ENCODE measurements at places on chromosomes 1 and 21.

- DNase-seq = no peak
Observed at GRCh38 chr1:22737374-22738068, 26.9 kb downstream of the EPHB2 start.

GRCh38 chr1:246843876-246844275, 87.9 kb downstream of the AHCTF1 start:
- no peak for DNase-seq

GRCh38 chr1:221188458-221188857, 309.2 kb downstream of the HLX start:
- no peak for DNase-seq

GRCh38 chr1:182957902-182958395, 5.0 kb upstream of the SHCBP1L start:
- DNase-seq = no peak

- DNase-seq = no peak
Observed at GRCh38 chr1:248853663-248854375, 5.1 kb downstream of the ZNF692 start.

GRCh38 chr21:14520535-14520934, 25.6 kb downstream of the SAMSN1 start:
- no peak for DNase-seq

DNA sequence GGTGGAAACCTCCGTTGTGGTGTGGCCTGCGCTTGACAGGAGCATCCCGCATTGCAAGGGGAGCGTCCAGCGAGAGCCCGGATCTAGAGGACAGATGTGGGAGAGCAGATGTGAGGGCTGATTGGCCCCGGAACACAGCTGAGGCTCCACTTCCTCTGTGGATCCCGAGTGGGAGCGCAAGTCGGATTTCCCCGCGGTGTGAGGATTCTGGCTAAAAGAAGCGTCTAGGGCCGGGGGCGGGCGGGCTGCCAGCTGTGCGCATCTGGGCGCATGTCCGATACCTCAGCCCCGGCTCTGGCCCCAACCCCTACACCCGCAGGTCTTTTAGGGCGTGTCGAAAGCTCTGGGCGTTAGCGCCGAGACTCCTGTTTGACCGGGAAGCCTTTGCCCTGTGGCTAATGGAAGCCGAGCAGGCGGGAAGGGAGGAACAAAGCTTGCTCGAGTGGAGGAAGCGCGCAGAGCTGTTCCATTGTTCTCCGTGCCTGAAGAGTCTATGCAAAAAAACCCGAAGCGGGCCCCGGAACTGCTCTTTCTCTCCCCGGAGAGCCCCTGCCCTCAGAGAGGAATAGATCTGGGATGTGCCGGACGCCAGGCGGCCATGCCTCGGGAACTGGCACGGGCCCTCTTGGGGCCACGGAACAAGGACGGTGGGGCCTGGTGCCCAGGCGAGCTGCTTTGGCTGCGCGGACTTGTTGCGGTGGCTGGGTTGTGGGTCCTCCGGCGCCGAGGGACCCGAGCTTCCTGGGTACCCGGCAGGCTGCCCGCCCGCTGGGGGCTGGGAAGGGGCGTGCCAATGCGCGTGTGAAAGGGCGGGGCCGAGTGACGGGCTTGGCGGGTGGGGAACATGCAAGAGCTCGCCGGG, 111.1 kb downstream of the NAV1 start:
- DNase-seq = no peak

- DNase-seq = no peak
Observed at GRCh38 chr1:213714645-213715044, 273.1 kb upstream of the PROX1 start.

GRCh38 chr1:183291802-183292514, 105.9 kb downstream of the LAMC2 start:
- DNase-seq = no peak

DNA sequence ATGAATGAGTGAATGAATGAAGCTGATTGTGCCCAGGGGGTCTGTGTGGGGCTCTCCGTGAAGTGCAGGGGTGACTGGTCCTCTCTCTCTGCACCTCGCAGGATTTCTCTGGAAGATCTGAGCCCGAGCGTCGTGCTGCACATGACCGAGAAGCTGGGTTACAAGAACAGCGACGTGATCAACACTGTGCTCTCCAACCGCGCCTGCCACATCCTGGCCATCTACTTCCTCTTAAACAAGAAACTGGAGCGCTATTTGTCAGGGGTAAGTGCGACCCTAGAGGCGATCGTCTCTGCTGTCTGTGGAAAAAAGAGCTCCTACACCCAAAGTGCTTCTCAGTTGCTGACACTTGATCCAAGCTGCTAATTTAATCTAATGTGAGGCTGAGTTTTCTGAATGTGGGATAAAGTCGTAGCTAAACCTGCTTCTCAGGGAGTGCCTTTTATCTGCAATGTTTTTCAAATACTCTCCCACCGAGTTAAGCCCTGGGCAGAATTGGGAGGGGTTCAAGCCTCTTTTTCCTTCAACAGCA, 101.7 kb downstream of the HUNK start:
- peak; percentile 7 for DNase-seq

DNA sequence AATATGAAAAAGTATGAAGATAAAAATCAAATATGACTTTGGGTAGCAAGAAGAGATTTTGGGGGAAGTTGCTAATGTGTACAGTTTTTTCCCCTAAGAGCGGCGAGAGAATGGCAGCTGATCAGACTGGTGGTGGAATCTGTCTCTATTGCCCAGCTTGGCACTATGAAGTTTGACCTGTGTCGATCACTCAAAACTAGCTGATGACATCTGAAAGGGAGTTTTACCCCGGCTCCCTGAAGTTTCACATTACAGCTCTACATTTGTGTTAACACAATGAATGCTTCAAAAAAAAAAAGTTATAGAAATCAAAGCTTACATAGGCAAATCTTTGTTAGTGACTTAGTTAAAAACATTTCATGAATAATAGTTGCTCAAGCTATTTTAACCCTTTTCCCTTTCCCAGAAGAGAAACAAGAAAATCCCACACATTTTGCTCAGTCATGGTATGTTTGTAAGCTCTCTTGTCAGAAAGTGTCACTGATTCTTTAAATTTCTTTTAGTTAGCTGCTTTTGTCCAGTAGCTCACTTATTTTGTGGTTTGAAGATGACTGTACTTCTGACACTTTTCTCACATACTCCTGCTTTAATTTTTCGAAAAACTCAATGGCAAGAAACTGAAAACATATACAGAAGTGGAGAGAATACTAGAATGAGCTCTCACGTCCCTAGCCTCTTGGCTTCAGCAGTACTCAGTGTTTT, 41.3 kb downstream of the DYRK1A start:
- no peak for DNase-seq

DNA sequence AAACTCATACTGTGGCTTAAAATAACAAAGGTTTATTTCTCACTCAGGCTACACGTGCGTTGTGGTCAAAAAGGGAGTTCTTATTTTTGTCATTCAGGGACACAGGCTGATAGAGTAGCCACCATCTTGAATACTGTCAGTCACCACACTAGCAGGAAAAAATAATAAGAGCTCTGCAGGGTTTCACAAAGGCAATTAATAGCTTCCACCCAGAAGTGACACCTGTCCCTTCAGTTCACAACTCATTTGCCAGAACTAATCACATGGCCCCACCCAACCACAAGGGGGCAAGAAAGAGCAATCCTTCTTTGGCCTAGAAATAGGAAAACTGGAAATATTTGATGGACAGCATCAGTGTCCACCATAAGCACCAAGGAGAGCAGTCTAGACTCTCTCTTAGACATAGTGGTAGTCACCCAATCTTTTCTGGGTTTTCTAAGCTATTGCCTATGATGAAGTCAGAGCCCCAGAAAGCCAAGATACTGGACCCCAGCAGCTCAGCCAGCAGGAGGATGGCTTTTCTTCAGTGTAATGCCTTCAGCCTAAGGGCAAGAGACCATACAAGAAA, 8.2 kb downstream of the HAPLN2 start:
- DNase-seq = no peak

GRCh38 chr1:64435000-64435399, 34.9 kb upstream of the CACHD1 start:
- DNase-seq = no peak

DNA sequence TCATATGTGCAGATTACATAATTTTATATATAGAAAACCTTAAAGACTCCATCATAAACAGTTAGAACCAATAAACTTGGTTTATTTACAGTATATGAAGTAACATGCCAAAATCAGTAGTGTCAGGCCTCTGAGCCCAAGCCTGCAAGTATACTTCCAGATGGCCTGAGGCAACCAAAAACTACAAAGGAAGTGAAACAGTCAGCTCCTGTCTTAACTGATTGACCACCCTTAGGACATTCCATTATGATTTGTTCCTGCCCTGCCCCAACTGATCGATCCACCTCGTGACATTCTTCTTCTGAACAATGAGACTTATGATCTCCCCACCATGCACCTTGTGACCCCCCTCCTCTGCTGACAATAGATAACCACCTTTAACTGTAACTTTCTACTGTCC, 630.3 kb downstream of the AMY1C start:
- DNase-seq = no peak

GRCh38 chr1:39788426-39788757, 273 bp downstream of the BMP8B start:
- no peak for DNase-seq

GRCh38 chr21:46461909-46462308, 3.2 kb downstream of the DIP2A start:
- no peak for DNase-seq

- DNase-seq = no peak
Observed at GRCh38 chr1:202016811-202017748, 6.7 kb downstream of the ELF3 start.

DNA sequence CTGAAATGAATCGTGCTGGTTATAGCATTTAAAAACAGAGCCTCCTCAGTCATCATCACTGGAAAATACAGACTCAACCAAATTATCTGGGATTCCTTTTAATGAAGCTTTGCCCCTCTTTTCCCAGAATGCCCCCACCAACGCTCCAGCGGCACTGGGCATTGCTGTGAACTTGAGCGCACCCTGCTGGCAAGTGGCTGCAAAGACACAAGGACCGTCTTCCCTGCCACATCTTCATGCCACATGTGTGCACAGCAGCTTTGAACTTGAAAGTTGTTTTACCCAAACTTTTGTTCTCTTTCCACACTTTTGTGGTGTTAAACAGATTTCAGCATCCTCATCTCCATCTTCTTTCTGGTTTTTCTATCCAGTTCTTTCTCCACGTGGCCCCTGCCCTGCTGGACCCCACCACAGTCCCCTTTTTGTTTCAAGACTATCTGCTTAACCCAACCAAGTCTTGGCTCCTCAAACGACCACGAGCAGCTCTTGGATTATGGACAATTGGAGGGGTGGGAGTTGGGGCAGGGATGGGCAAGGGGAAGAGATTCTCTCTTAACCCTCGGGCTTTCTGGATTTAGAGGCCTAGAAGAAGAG, 12.8 kb upstream of the LMX1A start:
- no peak for DNase-seq

- DNase-seq = no peak
Observed at GRCh38 chr1:184828369-184828717, 73.7 kb upstream of the EDEM3 start.

GRCh38 chr1:3638676-3639075, 11.2 kb downstream of the WRAP73 start:
- DNase-seq = no peak

- DNase-seq = no peak
Observed at GRCh38 chr1:180256341-180257027, 26.4 kb downstream of the LHX4 start.

DNA sequence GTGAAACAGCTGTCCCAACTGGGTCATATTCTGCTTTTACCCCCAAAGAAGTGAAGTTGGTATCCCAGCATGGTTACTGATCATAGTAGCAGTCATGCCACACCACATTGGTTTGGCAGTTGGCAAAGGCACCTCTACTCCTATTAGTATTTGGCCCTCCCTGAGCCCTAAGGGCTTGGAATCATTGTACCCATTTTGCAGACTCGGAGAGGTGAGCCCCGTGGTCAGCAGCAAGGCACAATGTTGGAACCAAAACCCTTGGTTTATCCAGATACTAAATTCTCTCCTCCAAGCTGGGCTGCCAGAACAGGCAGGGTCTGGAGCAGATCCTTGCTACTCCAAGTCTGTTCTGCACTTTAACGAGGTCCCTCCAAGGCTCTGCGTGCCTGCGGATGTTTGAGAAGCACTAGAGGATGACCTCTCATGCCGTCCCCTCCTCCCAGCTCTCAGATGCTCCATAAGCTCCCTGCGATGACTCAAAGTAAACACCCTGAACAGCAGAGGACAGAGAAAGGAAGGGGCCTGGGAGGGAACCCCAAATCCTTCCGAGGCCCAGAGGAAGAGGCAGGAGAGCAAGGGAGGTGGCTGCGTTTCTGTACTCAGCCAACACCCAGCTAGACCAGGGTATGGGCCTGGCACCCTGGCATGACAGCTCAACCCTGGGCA, 89.3 kb downstream of the PAX7 start:
- DNase-seq = no peak

DNA sequence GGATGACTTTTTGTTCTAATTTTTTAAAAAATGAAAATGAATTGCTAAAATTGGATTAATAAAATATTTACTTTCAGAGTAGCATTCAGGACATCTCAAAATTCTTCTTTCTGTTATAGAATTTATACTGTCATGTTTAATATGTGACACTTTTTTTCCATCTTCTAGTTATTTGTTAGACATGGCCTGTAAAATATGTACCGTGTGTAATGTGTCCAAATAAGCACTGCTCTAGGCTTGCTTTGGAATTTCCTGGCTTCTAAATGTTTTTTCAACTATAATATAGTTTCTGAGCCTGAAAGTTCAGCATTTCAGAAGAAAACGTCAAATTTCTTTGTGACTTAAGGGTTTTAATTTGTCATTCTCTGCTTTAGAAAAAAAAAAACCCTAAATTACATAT, 243.6 kb downstream of the DNM3 start:
- no peak for DNase-seq

GRCh38 chr1:248417854-248418253, 15.0 kb downstream of the OR2T1 start:
- DNase-seq = no peak

DNA sequence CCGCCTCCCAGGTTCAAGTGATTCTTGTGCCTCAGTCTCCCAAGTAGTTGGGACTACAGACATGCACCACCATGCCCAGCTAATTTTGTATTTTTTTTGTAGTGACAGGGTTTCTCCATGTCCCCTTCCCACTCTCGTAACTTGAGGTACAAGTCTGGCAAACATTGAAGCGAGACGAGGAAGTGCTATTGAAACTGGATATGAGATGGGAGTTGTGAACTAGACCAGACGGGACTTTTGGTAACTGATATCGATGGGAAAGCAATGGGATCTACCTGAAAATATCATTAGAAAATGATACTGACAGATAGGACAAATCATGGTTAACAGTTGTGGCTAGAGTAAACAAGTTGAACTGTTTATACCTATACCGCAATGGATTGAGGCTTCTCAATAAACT, 95.2 kb upstream of the TRABD2B start:
- no peak for DNase-seq

DNA sequence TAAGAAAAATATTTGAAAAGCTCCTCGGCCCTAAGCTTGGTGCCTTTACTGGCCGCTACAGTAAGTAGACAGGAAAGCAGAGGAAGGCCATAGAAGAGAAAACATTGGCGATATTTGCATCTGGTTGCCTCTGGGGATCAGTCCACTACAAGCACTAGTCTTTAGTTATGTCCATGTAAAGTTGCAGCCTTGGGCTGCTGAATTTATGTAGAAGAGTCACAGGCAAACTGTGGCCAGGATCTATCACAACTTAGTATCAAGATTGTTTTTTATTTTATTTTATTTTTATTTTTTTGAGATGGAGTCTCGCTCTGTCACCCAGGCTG, 228.7 kb upstream of the CAMK1G start:
- DNase-seq = no peak
